ENCODE measurements at places on chromosomes 16 and 17.
A peak's percentile ranks its signal among the peaks of the same experiment; 100 is the strongest.

DNA sequence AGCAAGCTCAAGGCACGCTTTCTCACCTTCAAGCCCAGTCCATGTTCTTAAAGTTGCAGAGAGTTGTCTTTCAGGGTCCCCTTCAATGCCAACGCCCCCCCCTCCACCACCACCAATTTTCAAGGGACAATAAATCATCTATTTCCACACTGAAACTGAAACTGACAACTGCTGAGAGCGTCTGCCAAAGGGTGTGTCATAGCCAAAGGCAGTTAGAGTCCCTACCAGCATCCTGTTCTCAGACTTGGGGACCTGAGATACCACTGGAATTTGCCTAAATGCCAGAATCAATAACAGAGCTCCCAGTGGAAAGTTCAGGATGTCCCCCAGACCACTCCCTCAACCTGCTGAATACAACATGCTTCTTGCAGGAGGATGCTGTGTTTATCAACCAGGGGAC, 133.2 kb upstream of the SOX9 start:
- DNase-seq = no peak

- no peak for DNase-seq
Observed at GRCh38 chr17:19590451-19590850, 56.8 kb downstream of the SLC47A1 start.

DNA sequence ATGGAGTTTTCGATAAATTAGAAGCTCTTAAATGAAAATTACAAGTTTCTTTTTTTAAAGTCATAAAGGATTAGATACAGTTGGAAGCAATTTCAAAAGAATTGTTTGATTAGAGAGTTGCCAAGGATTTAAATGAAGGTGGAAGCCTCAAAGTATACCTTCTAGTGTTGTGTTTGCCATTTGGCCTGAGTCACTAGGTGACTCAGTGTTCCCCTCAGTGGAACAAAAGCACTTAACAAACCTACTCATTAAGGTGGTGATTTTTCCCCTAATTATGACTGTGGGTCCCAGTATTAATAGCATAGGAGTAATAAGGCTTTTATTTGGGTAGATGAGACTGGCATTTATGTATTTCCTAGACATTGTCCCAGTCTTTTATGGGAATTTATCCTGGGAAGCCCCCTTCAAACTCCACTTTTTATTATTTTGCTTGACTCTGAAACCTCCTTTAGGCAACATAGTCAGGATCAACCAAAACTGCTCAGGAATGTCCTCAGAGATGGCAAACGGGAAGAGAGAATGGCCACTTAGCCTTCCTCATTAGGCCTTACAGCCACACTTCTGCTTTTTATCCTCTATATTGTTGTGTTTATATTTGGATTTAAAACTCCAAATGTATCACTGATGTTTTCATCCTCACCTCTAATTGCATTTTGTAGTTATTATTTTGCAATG, 161.0 kb downstream of the FTO start:
- peak; percentile 25 for DNase-seq

- DNase-seq = no peak
Observed at GRCh38 chr16:31204871-31205666, 2.5 kb upstream of the PYCARD start.

DNA sequence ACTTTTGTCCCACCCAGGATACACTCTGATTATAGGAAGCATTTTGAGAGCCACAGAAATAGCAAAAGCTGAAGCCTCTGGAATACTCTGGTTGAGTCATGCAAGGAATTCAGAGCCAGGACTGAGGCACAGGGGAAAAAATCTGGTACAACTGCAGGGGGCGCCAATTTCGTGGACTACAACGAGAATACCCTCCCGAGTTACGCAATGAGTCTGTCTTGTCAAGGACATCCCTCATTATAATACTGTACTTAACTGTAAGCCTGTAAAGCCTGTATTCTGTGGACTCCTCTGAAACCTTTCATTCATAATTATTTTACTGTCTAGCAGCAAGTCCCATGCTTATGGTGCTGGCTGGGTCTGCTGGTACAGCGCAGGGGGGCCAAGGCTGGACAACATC, 7.8 kb downstream of the HOXB1 start:
- DNase-seq = peak; percentile 19

All from NB4 (cell line).